Activated CD4-positive, alpha-beta T cell treated with anti-CD3 and anti-CD28 coated beads, Interleukin-2, amount 50 U/mL, for 24 hours (primary cell): ENCODE measurements at places on chromosomes 7 and 10.

DNA sequence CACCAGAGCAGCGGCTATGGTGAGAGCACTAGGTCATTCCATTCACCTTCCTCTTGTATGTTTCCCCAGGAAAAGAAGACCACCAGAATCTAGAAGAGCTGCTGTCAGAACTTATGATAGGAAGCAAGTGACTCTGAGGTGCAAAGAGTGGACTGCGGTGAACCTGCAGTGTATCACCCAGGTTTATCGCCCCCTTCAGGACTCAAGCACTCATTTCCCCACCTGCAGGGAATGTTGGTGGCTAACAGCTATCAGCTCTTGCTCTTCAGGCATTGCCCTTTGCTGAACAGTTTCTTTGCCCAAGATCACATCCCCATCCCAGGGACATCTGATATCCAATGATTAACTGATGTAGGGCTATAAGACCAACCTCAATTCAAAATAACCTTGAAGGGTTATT is 66.3 kb upstream of the IL6 start:
- DNase-seq: no peak

DNA sequence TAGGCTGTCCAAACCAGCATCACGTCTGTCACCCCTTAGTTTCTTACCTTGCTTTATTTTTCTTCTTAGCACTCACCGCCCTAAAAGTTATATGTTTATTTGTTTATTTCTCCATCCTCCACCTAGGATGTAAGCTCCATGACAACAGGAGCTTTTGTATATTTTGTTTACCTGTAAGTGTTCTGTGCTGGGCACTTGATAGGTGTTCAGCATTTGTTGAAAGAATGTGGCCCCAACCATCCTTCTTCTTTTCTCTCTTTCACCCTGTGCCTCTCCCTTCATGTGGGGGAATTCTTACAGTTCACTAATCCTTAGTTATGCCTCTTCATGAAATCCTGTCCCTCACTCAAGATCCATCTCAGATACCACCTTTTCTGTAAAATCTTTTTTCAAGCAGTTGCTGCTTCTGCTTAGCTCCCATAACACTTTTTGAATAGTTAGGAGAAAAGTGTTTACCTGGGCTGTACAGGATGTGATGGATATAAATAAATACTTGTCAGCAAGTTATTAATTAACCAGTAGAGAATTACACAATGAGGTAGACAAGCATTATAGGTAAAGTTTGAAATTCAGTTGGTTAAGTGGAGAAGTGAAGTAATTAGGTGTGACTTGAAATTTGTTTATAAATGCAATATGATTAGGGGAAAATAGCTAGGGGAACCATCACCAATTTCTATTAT is 9.7 kb downstream of the AHR start:
- DNase-seq: no peak

- DNase-seq: no peak
These were observed 27.1 kb downstream of the EEPD1 start for GRCh38 chr7:36180121-36180520.

DNA sequence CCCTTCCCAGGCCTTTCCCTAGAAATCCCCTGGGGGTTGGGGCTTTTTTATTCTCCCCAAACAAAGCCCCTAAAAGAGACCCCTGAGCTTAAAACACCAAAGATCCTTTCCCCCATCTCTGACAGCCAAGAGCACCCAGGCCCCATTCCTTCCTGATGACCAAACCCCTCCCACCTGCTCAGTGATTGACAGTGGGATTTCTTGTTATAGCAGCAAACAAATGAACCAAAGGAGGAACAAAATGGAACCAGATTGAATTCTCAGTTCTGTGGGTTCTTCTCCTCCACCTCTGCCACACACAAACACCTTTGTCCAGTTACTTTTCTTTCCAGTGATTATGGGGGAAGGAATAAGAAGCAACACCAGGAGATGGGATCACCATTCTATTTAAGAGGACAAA is 21.5 kb upstream of the CDHR3 start:
- no peak for DNase-seq

GRCh38 chr10:36164556-36165504 is 522.7 kb upstream of the FZD8 start:
- no peak for DNase-seq
